Ovary (tissue), 10 donors: ENCODE measurements at places on chromosomes 12 and 14. TPM values are rescaled to one million over a fixed set of nuclear protein-coding genes. Genes with fewer than 3 reads are reported as not detected.

IPO4 gene
- 34.0 TPM for total RNA-seq

- H3K27me3 ChIP-seq = no peaks in the 10 kb centered on the region
- no peak overlapping the region for H3K4me3 ChIP-seq
- no peaks in the 10 kb centered on the region for H3K36me3 ChIP-seq
- H3K27ac ChIP-seq = no peak overlapping the region
- no peak for DNase-seq
These were observed 32.4 kb upstream of the TMX1 start for GRCh38 chr14:51207621-51208020.

BICD1 gene
- total RNA-seq = 60.2 TPM

DNA sequence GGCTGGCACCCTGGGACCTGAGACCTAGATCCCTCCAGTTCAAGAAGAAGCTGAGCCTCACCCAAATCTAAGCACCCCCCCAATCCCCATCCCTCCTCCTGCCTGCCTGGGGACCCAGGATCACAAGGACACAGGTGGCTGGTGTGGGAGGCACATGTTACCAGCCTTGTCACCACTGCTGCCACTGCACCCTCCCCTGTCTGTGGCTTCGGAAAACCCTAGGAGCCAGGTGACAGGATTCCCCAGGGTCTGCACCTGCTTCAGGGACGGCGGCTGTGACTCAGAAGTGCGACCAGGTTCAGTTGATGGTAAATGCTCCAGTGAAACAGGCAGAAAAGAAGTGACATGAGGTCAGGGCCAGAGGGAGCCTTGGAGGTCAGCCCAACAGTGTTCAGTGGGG is 62.8 kb upstream of the FAM222A start:
- no peaks in the 10 kb centered on the region for H3K4me1 ChIP-seq
- no peaks in the 10 kb centered on the region for H3K36me3 ChIP-seq
- no peaks in the 10 kb centered on the region for H3K27me3 ChIP-seq
- no peak overlapping the region for H3K27ac ChIP-seq
- DNase-seq = no peak

PTGER2 gene
- total RNA-seq = 7.0 TPM

DNA sequence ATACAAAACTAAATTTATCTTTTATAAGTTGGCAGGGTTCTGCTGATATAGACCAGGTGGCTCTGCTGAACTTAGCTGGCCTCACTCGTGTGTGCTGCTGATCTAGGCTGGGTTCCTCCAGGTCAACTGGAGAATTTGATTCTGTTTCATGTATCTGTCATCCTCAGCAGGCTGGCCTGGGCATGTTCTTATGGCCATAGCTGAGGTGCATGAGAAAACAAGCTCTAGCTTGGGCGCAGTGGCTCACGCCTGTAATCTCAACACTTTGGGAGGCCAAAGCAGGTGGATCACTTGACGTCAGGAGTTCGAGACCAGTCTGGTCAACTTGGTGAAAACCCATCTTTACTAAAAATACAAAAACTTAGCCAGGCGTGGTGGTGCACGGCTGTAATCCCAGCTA is 24.3 kb upstream of the BCL2L14 start:
- no peak overlapping the region for H3K27ac ChIP-seq
- H3K4me1 ChIP-seq = no peaks in the 10 kb centered on the region
- no peak overlapping the region for H3K4me3 ChIP-seq
- DNase-seq = no peak
- H3K27me3 ChIP-seq = no peaks in the 10 kb centered on the region

PTPN21 gene
- 13.6 TPM for total RNA-seq

- H3K27ac ChIP-seq = no peak overlapping the region
- no peak for DNase-seq
- no peaks in the 10 kb centered on the region for H3K36me3 ChIP-seq
- peaks cover 2% of the 10 kb centered on the region for H3K4me1 ChIP-seq
- no peaks in the 10 kb centered on the region for H3K27me3 ChIP-seq
These were observed 2.0 kb downstream of the DTX1 start for GRCh38 chr12:113058553-113058952.

- H3K4me1 ChIP-seq = peaks cover 5% of the 10 kb centered on the region
- H3K36me3 ChIP-seq = no peaks in the 10 kb centered on the region
- peak; percentile 76 for DNase-seq
These were observed 23.5 kb downstream of the DCAF5 start for GRCh38 chr14:69129264-69129880.

DNA sequence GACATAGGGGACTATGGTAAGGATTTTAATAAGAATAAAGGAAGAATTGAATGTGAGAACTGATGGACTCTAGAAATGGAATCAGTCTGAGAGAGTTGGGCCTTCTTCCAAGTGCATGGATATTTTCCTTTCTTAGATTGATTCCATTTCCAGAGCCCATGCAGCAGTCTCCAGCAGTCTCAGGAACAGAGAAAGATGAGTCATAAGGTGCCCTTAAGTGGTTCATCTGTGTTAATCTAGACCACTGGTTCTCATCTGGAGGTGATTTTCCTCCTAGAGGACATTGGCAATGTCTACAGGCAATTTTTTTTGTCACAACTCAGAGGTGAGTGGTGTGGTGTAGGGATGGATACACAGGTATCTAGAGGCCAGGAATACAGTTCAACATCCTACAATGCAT is 25.9 kb downstream of the TRIM9 start:
- no peak overlapping the region for H3K27ac ChIP-seq
- H3K36me3 ChIP-seq = no peaks in the 10 kb centered on the region
- no peak for DNase-seq
- no peaks in the 10 kb centered on the region for H3K27me3 ChIP-seq
- H3K4me3 ChIP-seq = no peak overlapping the region

ADCY4 gene
- total RNA-seq = 10.9 TPM

BIN2 gene
- total RNA-seq = 1.3 TPM

DNA sequence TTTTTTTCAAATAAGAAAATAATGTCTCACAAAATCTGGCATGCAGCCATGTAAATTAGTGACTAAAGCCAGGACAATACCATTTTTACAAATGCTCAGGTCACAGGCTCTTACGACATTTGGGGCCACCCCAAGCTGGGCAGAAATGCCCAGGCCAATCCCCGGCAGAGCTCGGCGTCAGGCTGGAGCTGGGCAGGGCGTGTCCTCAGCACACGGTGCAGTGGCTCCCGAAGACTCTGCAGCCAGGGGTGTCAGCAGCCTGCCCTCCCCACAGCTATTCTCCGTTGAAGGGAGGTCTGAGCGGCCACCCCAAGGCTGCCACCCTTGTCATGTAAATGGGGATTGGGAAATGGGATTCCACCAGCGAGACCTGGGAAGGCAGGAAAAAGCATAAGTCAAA is 158.6 kb downstream of the DICER1 start:
- no peaks in the 10 kb centered on the region for H3K4me1 ChIP-seq
- DNase-seq = no peak
- no peaks in the 10 kb centered on the region for H3K27me3 ChIP-seq
- no peak overlapping the region for H3K4me3 ChIP-seq
- H3K27ac ChIP-seq = no peak overlapping the region
- no peaks in the 10 kb centered on the region for H3K36me3 ChIP-seq

ARL6IP4 gene
- total RNA-seq = 178 TPM

DNA sequence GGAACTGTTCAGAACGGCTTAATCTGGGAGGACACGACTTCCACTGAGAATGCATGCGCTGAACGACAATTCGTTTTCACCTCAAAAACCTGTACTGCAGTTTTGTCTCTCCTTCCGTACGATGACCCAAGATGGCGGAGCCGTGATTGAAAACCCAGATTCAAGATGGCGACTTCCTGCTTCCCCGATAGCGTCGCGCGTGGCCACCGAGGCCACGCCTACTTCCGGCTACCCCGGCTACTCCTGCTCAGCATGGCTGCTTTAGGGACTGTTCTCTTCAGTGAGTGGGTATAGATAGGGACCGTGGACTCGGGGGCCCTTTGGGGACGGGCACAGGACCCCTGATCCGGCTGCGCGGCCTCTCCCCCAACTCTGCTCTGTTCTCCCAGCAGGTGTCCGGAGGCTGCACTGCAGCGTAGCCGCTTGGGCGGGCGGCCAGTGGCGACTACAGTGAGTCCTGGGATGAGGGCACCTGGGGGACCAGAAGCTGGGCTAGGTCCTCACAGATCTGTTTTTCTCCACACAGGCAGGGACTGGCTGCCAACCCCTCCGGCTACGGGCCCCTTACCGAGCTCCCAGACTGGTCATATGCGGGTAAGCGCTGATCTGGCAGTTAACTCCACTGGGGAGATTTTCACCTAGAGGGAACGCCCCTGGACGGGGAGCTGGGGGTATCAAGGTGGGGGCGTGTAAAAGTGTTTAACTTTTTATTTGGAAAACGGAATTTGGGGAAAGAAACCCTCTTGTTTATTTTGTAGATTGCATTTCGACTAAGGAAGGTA is at the start of gene MRPL52:
Gene MRPL52, plus strand, starts transcription at position 227 of the 782 bp plus-strand sequence. Its CDS starts 26 bp downstream, at position 253.
- no peak within 1 kb of the TSS for H3K27ac ChIP-seq
- no peaks in the 10 kb centered on the region for H3K36me3 ChIP-seq
- DNase-seq = peak; percentile 92
- peak within 1 kb of the TSS; percentile 57 for H3K4me3 ChIP-seq
- H3K4me1 ChIP-seq = no peaks in the 10 kb centered on the region

GRCh38 chr14:99395909-99396530 is 84.6 kb downstream of the SETD3 start:
- no peaks in the 10 kb centered on the region for H3K4me1 ChIP-seq
- DNase-seq = no peak
- no peak overlapping the region for H3K4me3 ChIP-seq
- no peaks in the 10 kb centered on the region for H3K36me3 ChIP-seq
- H3K27ac ChIP-seq = no peak overlapping the region
- H3K27me3 ChIP-seq = no peaks in the 10 kb centered on the region

- H3K27ac ChIP-seq = no peak overlapping the region
- no peak for DNase-seq
- H3K4me1 ChIP-seq = peaks cover 6% of the 10 kb centered on the region
- H3K27me3 ChIP-seq = no peaks in the 10 kb centered on the region
These were observed 1.2 kb downstream of the TMEM120B start for GRCh38 chr12:121713793-121714192.

- no peaks in the 10 kb centered on the region for H3K4me1 ChIP-seq
- no peak overlapping the region for H3K27ac ChIP-seq
- H3K27me3 ChIP-seq = no peaks in the 10 kb centered on the region
- H3K4me3 ChIP-seq = no peak overlapping the region
- H3K36me3 ChIP-seq = no peaks in the 10 kb centered on the region
These were observed 474.9 kb downstream of the APAF1 start for GRCh38 chr12:99119943-99120342.

GRCh38 chr12:71105956-71106355 is 51.8 kb downstream of the TSPAN8 start:
- H3K27me3 ChIP-seq = no peaks in the 10 kb centered on the region
- no peak for DNase-seq
- no peak overlapping the region for H3K27ac ChIP-seq
- no peak overlapping the region for H3K4me3 ChIP-seq
- H3K36me3 ChIP-seq = no peaks in the 10 kb centered on the region

ANAPC5 gene
- total RNA-seq = 82.7 TPM

RESF1 gene
- total RNA-seq = 152 TPM

CD4 gene
- 10.3 TPM for total RNA-seq

DNA sequence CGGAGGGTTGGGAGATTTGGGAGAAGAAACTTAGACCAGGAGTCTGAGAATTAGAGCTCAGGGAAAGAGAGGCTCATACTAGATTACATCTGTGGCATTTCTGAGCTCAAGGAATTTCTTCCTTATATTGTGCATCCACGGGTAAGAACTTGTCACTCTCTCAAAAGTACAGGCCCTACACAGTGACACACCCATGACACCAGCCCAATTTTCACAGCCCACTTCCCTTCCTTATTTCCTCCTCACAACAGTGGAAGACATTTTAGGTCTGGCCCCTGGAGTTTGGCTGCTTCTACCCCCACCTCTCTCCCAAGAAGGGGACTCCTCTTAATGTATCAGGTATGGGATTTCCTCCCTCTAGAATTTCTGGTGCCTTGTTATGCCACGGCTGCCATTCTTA is 9.2 kb upstream of the ZNF385A start:
- no peak overlapping the region for H3K27ac ChIP-seq
- peaks cover 2% of the 10 kb centered on the region for H3K4me1 ChIP-seq
- H3K4me3 ChIP-seq = no peak overlapping the region
- no peaks in the 10 kb centered on the region for H3K36me3 ChIP-seq
- no peak for DNase-seq
- H3K27me3 ChIP-seq = no peaks in the 10 kb centered on the region

SNAPC1 gene
- 8.0 TPM for total RNA-seq

MMP19 gene
- 42.7 TPM for total RNA-seq

GRCh38 chr12:5377997-5378592 is 53.8 kb upstream of the NTF3 start:
- no peaks in the 10 kb centered on the region for H3K27me3 ChIP-seq
- H3K27ac ChIP-seq = no peak overlapping the region
- no peak overlapping the region for H3K4me3 ChIP-seq
- H3K36me3 ChIP-seq = no peaks in the 10 kb centered on the region

ADAMTS20 gene
- total RNA-seq = not detected

DNA sequence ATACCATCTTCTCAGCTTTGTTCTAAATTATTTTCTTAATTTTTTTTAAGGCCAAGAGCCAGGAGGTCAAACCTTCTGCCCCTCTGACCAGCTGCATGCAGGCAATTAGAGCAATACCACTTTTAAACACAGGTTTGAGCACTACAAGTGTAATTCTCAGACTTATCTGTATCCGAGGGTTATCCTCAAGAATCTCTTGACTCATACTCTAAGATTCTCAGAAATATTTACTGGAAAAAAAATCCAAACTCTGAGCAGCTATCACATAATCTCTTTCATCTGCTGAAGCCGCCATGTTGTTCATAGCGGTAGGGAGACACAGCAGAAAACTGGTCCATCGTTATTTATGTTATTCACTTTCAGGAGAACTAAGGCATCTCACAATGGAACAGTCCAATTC is 27.4 kb upstream of the PTHLH start:
- H3K27ac ChIP-seq = no peak overlapping the region
- H3K27me3 ChIP-seq = no peaks in the 10 kb centered on the region
- DNase-seq = no peak
- H3K4me3 ChIP-seq = no peak overlapping the region
- no peaks in the 10 kb centered on the region for H3K4me1 ChIP-seq

GLT8D2 gene
- 37.0 TPM for total RNA-seq

GRCh38 chr14:72120315-72120714 is 188.1 kb downstream of the RGS6 start:
- H3K27ac ChIP-seq = no peak overlapping the region
- H3K27me3 ChIP-seq = no peaks in the 10 kb centered on the region
- no peak for DNase-seq
- no peaks in the 10 kb centered on the region for H3K4me1 ChIP-seq
- no peaks in the 10 kb centered on the region for H3K36me3 ChIP-seq

DNA sequence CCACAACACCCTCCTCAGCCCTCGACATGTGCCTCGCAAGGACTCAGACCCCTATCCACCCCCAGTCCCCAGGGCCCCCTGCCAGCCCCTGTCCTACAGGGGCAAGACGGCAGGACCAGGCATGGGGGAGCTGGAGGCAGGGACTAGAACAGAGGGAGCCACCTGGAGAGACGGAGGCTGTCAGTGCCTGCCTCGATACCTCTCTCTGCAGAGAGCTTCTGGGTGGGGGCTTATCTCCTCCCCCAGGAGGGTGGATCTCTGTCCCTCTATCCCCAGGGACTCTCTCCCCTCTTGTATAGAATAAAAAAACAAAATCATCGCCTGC is 2.0 kb upstream of the CPNE6 start:
- H3K27me3 ChIP-seq = no peaks in the 10 kb centered on the region
- no peak overlapping the region for H3K27ac ChIP-seq
- no peak for DNase-seq
- H3K36me3 ChIP-seq = no peaks in the 10 kb centered on the region

MFAP5 gene
- total RNA-seq = 3.2 TPM

GRCh38 chr12:81386101-81386500 is 308.2 kb downstream of the ACSS3 start:
- no peak for DNase-seq
- no peak overlapping the region for H3K4me3 ChIP-seq
- no peaks in the 10 kb centered on the region for H3K27me3 ChIP-seq
- H3K27ac ChIP-seq = no peak overlapping the region

CPNE6 gene
- total RNA-seq = not detected

- no peak overlapping the region for H3K4me3 ChIP-seq
- H3K27ac ChIP-seq = no peak overlapping the region
- H3K27me3 ChIP-seq = no peaks in the 10 kb centered on the region
- DNase-seq = no peak
- H3K4me1 ChIP-seq = peaks cover 3% of the 10 kb centered on the region
- H3K36me3 ChIP-seq = no peaks in the 10 kb centered on the region
These were observed 3.6 kb downstream of the SPRING1 start for GRCh38 chr12:116734156-116734768.
